Stimulated activated naive CD8-positive, alpha-beta T cell treated with anti-CD3 and anti-CD28 coated beads, Interleukin-15, Interleukin-2, amounts not matched to agents 100 U/mL and 50 U/mL, for 24 hours (primary cell): ENCODE measurements at places on chromosomes 11 and 22.

- no peak for DNase-seq
Measured at GRCh38 chr22:30279046-30279788, 10.1 kb downstream of the CASTOR1 start.

GRCh38 chr11:65786786-65787636, at the start of gene OVOL1:
Gene OVOL1, plus strand, starts transcription at chr11:65787063. Its CDS starts 311 bp downstream, at chr11:65787374.
- DNase-seq, result no peak

GRCh38 chr11:76601272-76601671, 69.3 kb downstream of the LRRC32 start:
- peak; percentile 1 for DNase-seq

- DNase-seq, result no peak
Measured at GRCh38 chr11:72751116-72752087, 806 bp downstream of the ARAP1 start.

DNA sequence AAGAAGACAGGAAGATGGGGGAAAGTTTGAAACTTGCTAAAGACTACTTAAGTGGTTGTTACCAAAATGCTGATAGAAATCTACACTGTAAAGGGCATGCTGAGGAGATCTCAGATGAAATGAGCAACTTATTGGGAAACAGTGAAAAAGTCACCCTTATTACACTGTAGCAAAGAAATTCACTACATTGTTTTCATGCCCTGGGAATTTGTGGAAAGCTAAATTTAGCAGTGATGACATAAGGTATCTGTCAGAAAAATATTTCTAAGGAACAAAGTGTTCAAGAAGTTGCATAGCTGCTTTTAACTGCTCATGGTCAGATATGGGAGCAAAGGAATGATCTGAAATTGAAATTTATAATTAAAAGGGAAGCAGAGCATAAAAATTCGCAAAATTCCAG, 702.4 kb upstream of the LRRC4C start:
- DNase-seq, result no peak

DNA sequence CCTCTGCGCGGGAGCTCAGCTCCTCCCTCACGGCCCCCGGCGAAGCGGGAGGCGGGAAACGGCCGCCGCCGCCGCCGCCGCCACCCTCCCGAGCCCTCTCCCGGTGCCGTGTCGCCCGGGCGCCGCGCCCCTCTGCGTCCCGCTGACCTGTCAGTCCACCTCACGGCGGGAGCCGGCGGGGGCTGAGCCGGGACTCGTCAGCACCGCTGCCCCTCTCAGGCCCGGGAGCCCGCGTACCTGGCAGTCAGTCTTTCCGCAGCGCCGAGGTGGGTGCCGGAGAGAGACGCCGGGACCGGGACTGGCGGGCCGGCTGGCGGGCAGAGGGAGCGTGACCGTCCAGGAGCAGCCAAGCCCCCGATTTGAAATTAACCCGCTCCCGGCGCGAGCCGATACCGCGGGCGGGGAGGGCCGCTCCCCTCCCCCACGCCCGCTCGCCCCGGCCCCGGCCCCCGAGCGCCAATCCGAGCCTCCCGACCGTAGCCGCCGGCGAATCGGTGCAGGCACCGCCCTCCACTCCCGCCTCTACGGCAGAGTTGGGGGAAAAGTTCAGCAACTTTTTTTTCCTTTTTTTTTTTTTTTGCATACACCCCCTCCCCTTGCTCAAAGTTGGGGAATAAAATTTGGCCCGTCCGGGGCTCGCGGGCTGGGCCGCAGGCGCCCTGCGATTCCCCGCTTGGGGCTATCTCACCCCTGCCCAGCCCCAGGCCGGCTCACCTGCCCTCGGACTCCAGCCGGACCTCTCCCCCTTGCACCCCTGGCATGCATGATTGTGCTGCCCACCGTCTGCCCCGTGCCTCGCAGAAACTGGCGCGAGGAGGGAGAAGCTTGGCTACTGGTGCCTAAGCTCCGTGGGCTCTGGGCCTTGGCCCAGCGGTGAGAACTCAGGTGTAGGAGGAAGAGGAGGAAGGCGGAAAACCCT, 774 bp upstream of the E2F8 start:
- DNase-seq, result peak; percentile 77
